T47D (cell line): ENCODE measurements at places on chromosomes 3 and 15.

DNA sequence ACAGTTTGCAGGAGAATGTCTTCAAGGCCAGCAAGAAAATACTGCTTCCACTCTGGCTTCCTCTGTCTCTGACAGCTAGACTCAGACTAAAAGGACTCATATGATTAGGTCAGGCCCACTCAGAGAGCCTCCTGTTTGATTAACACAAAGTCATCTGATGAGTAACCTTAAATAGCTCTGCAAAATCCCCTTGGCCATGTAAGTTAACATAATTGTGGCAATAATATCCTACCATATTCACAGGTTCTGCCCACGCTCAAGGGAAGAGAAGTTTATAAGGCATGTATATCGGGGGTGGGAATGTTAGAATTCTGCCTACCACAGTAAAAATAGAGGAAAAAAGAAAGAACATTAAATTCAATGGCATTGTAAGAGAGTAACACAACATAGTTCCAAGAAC lies 20.6 kb upstream of the HHATL start:
- DNase-seq: no peak

- DNase-seq: no peak
These were observed 2.7 kb downstream of the SLC6A20 start for GRCh38 chr3:45793482-45794176.

- no peak for DNase-seq
These were observed 4.2 kb downstream of the AMOTL2 start for GRCh38 chr3:134369861-134370596.

- DNase-seq: no peak
These were observed 26.6 kb downstream of the CA12 start for GRCh38 chr15:63354821-63355650.

DNA sequence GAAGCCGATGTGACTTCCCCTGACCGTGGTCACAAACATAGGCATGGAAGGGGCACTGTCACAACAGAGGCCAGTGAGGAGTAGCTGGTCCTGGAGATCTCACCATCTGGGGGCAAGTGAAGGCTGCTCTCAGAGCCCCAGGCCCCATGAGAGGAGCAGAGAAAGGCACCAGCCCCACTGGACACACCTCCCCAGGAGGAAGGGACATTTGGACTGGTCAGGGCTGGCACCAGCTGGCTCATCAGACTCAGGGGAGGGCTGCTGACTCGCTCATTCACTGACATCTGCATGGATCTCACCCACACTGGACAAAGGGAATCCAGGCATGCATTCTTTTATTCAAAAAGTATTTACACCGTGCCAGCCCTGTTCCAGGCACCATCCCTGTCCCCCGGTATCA lies 26.8 kb downstream of the ESYT3 start:
- DNase-seq: no peak

GRCh38 chr3:54818486-54818885 lies 109.4 kb downstream of the LRTM1 start:
- DNase-seq: no peak

GRCh38 chr15:77874063-77874462 lies 203.4 kb downstream of the TBC1D2B start:
- no peak for DNase-seq

GRCh38 chr3:153165261-153165681 lies 3.2 kb downstream of the RAP2B start:
- DNase-seq: no peak

GRCh38 chr3:55675478-55675877 lies 188.4 kb upstream of the WNT5A start:
- no peak for DNase-seq

GRCh38 chr3:139198186-139198585 lies 145.6 kb upstream of the MRPS22 start:
- DNase-seq: no peak

DNA sequence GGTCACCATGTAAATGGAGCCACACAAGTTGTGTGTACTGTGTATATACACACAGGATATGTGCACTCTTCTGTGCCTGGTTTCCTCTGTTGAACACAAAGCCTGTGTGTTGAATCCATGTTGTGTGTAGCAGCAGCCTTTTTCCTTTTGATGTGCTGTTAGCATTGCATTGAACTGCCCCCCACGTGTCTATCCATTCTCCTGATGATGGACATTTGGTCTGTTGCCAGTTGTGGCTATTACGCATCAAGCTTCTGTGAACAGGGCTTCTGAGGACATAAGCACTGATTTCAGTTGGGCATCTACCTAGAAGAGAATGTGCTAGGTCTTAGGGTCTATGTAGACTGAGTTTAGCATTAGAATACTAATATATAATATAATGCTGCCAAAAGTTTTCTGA lies 77.4 kb downstream of the LSM3 start:
- no peak for DNase-seq

GRCh38 chr3:112734736-112735350 lies 93.9 kb upstream of the CCDC80 start:
- no peak for DNase-seq

- peak; percentile 21 for DNase-seq
These were observed 692 bp downstream of the STT3B start for GRCh38 chr3:31533169-31534064.

DNA sequence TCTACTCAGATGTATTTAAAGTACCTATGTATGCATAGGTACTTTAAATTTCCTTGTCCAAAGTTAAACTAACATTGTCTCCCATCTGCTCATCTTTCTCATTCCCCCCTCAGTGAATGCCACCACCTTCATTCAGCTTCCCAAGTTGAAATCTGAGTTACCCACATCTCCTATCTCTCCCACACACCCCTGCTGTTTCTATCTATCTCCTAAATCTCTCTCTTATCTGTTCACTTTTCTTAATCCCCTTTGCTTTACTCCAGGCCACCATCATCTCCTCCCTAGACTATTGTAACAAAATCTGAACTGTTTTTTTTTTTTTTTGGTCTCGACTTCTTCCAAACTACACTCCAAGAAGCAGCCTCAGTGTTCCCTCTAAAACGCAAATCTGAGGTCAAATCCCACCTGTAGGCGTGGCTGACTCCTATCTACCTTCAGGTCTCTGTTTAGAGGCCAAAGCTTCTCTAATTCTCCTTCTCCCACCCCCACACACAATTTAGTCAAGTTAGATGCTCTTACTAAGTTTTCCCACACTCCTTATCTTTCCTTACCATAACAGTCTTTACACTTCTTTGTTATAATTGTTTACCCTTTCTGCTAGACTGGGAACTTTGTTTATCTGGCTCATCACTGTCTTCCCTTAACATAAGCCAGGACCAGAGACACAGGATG lies 3.5 kb upstream of the NEO1 start:
- no peak for DNase-seq

DNA sequence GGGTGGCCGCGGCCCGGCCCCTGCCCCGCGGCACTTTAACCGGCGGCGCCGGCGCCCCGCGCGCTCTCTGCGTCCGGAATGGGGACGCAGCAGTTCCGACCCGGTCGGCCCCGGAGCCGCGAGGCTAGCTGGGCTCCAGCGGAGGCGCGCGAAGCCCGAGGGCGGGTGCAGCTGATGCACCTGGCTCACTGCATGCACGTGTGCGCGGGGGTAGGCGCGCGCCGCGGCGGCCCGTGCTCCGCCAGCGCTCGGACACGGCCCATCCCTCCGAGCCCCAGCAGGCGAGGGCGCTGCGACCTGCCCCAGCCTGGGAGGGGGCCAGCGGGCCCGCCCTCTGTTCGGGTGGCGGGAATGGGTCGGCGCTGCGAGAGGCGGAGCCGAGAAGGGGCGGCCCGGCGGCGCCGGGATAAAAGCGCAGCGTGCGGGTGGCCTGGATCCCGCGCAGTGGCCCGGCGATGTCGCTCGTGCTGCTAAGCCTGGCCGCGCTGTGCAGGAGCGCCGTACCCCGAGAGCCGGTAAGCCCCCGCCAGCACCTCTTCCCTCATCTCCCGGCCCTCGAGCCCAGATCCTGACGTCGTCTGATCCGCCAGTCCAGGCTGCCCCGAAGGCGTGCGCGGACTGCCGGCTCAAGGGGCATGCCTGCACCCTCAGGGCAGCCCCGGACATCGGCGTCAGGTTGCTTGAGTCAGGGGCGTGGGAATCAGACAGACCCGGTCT lies at the start of the genes CHDH and IL17RB:
CHDH (minus strand) TSS at position 286 of the 717 bp plus-strand sequence. CDS start 22,411 bp downstream, outside the sequence.
IL17RB (plus strand) TSS at position 435 of the 717 bp plus-strand sequence; CDS start at position 456, 21 bp downstream.
- DNase-seq: peak; percentile 62

DNA sequence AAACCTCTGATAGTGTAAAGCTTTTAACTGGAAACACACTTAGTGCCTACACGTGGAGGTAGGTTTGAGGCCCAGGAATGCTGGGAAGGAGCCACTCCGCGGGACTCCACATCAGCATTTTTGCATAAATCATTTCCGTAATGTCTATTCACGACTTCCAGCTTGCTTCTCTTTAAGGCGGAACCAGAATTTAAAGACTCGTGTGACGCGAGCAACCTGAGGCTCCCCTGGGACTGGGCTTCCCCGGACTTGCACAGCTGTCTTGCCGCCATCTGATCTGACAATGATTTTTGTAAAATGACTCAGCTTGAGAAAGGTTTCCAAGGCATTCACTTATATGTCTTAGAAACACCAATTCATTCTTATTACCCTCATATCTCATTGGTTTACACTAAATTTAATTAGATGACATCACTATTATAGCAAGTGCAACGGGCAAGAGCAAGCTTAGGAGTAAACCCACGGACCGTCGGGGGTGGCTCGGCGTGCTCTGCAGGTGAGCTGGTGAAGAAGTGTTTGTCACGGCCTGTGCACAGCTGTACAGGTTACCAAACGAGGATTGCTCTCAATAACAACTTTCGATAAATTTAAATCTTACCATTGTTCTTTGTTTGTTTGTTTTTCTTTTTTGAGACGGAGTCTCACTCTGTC lies 95.2 kb downstream of the CHSY1 start:
- DNase-seq: no peak

- DNase-seq: no peak
These were observed 168.5 kb upstream of the TBC1D5 start for GRCh38 chr3:17910922-17911321.

- no peak for DNase-seq
These were observed 171.1 kb downstream of the KCNAB1 start for GRCh38 chr3:156291272-156292123.

- DNase-seq: no peak
These were observed 3.5 kb downstream of the GABRA5 start for GRCh38 chr15:26870346-26870745.

- no peak for DNase-seq
These were observed 255.3 kb downstream of the RORA start for GRCh38 chr15:60973637-60974415.

- DNase-seq: no peak
These were observed 43.3 kb downstream of the RBMS3 start for GRCh38 chr3:29324180-29324651.

DNA sequence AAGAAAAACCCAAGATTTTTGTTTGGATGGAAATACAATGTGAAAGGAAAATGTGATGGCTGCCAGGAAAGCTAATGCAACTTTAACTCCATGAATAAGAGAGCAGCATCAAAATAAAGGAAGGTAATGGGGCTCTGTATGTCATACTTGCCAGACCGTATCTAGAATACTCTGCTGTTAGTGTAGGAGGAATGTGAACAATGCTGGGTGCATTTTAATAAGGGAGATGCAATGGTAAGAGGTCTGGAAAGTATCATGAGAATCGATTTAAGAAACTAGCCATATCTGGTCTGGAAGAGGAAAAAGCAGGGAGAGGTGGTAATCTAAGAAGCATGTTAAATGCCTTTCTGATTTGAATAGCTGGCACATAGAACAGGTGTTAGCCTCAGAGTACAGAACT lies 239.6 kb downstream of the GBE1 start:
- DNase-seq: no peak

DNA sequence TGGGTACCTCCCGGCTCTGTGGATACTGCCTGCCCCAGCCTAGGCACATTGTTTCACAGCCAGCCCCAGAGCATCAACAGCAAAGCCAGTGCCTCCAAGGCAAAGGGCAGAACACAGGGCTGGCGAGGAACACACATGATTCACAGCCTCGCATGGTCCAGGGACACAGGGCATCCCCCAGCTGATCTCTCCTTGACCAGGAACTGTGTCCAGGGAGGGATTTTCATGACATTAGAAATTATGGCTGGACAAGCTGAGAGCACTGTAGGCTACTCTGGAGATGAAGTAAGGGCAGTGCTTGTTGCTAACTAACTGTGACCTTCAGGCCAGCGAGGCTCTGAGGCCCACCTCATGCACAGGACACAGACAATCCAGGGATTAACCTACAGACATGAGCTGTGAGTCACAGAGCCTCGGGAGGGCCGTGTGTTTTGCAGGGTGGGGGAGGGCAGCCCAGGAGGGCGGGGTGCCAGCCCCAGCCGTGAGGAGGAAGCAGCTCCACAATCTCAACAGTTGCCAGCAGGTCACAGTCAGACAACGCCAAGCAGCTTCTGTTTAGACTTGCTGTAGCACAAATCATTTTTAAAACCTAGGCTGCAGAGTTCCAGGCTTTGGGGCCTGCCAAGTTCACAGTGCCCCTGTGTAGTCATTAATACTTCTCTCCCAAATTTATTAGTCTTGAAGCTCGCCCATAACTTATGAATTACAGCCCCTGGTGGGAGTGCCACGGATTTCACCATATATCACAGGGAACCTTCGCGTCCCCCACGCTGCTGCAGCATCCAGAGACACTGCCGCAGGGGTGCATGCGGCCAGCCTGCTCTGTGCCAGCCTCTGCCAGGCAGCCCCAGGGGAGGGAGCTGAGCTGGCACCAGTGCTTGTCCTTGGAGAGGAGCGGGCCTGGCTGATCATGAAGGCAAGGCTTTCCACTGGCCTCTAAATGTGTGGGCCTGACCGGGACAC lies 114.7 kb downstream of the ETFA start:
- DNase-seq: no peak

GRCh38 chr3:31534065-31534425 lies 1.3 kb downstream of the STT3B start:
- peak; percentile 26 for DNase-seq

DNA sequence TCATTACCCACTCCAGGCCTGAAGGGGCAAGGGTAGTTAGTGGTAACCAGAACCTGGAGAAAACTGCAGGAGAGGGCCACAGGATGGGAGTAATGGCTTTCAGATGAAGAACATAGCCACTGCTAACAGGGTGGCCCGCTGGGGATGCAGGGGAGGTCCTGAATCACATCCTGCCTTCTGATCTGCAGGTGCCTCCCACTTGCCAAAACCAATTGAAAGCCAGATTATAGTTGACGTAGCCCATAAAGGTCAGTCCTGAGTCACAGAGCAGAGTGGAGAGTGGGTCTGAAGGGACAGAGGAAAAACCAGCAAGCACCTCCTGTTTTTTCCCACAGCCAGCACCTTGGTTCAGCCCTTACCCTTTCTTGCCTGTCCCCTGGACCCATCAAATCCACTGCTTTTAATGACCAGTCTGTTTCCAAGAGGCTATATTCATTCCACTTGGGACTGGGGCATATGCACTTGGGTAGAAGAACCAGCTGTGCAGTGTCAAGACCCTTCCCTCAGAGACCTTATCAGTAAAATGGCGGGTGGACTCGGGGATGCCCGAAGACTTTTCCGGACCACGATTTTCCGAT lies 646 bp upstream of the SLC35G2 start:
- no peak for DNase-seq

DNA sequence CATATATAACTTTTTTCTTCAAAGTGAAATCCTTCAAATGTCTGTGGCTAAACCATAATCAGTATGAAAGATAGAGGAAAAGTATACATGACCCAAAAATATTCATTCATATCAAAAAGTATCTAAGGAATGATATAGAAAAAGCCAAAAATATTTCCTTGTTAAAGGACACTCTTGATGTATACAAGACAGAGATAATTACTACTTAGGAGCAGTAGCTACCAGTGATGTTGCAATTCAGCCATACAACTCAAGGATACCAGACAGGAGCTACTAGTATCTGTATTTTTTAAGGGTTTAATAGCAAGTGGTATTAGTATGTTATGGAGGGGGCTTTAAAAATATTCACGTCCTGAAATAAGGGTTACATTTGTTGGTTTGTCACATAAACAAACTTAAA lies 37.0 kb downstream of the FBXL22 start:
- no peak for DNase-seq
